ENCODE measurements at places on chromosomes 6 and 20. TPM values are rescaled to one million over a fixed set of nuclear protein-coding genes. Genes with fewer than 3 reads are reported as not detected.

Gene RBL1
- total RNA-seq: 7.0 TPM

Gene RIN2
- 97.4 TPM for total RNA-seq

Gene THBS2
- total RNA-seq: 5.7 TPM

Gene DNMT3B
- 1.7 TPM for total RNA-seq

Gene OOEP
- total RNA-seq: not detected

Measured in bladder microvascular endothelial cell (primary cell).